Fibroblast of skin of scalp (primary cell): ENCODE measurements at places on chromosomes 16 and 17.

DNA sequence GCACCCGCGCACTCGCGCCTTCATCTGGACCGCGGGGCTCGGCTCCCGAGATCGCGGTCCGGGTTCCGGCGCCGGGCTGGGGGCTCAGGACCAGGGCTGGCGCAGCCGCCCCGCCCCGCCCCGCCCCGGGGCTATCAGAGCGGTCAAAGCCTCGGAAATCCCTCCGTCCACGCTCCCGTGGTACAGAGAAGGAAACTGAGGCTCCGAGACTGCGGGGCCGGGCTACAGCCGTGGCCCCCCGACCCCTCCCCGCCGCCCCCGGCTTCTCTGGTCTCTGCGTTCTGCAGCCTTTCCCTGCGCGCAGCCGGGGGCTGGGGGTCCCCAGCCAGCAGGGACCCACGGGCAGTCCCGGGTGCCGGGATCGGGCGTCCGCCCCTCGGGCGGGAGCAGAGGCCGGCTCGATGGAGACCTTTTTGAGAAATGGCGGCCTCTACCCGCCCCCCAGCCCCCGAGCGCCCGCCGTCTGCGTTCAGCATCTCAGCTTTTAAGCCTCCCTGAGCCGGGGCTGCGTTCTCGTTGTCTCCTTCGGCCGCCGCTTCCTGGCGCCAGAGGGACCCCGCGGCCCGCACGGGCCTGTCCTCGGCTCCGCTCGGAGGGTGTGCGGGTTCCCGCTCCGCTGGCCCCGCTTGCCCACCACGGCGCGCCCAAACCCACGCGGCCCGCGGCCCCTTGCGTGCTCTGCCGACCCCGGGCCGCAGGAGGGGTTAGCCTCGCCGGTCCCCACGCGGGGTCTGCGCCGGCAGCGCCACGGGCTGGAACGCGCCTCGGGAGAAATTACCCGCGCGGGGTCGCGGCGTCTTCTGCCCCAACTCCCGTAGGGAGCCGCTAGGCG lies 1.5 kb upstream of the NPTX1 start:
- peak; percentile 51 for DNase-seq

DNA sequence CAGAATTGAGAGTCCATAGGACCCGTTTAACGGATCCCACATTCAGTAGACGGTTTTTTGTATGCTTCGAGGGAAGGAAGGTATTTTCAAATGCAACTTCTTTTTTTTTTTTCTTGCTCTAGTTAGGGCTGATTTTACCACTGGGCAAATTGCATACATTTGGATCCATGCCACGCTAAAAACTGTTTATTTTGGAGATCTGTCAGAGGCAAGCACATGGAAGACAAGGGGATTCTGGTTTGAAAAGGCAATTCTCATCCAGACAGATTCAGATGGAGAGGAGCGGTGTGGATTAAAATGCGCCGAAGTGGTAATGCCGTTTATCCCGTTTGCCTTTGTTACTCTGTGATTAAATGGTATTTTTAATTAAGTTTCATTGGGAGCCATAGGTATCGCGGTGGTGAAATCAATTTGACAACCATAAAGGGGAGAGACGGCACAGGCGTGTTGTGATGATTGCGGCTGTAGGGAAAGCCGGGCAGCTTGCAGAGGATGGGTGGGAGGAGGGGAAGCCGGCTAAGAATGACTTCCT lies 170.4 kb downstream of the IRX3 start:
- DNase-seq: no peak

GRCh38 chr17:1598399-1599095 lies 30.1 kb downstream of the SLC43A2 start:
- DNase-seq: no peak

- DNase-seq: no peak
Observed at GRCh38 chr17:73791631-73792030, 147.4 kb upstream of the SDK2 start.

GRCh38 chr16:80971819-80972218 lies 34.9 kb downstream of the CMC2 start:
- no peak for DNase-seq

- DNase-seq: peak; percentile 31
Observed at GRCh38 chr16:86768228-86768791, 190.0 kb downstream of the FOXL1 start.

- DNase-seq: no peak
Observed at GRCh38 chr17:55825213-55825612, 74.4 kb downstream of the PCTP start.

DNA sequence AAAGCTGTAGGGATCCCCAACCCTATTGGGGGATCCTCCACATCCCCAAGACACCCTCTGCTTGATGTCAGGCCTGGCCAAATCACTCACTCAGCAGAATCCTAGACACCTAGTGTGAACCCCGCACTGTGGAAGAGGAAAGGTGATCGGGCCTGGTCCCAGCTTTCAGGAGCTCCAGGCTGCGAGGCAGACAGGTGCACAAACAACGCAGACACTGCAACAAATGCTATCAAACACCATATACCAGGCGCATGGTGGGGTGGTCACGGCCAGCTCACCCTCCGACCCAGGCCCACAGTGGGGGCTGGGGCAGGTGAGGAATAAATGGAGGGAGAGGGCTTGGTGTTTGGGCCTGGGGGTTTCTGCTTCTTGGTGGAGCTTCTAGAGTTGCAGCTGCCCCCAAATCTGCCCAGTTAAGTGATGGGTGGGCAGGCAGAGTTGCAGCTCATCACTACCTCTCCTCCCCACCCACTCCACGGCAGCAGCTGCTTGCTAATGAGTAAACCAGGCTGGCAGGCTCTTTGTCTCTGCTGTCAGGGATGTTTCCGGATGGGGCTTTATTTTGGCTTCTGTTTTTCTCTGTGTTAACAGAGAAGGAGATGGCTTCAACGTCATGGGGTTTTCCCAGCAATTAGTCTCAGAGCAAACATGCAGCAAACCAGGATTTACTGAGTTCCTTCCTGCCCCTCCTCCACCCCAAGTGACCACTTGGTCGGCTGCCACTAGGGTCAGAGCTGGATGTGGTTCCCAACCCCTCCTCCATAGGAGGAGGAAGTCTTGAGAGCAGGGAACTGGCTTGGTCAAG lies 46.6 kb downstream of the PECAM1 start:
- DNase-seq: no peak
